ENCODE measurements at places on chromosomes 5 and 9.

DNA sequence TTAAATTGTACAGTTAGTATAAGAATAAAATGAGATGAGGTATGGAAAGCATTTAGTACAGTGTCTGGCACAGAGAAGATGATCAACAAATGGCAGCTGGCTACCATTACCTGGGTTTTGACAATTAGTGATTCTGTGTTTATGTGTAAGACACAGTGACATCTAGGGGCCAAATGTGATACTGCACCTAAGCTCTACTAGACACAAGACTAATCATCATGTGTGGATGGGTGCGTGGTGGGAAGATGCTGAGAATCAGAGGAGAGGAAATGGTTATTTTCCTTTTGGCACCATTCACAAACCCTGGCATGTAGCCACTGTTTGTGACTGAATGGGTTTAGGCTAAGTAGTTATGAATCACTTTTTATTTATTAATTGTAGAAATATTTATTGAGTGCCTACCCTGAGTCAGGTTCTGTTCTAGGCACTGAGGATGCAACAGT, 109.8 kb upstream of the TBC1D2 start:
- DNase-seq, result peak; percentile 26

DNA sequence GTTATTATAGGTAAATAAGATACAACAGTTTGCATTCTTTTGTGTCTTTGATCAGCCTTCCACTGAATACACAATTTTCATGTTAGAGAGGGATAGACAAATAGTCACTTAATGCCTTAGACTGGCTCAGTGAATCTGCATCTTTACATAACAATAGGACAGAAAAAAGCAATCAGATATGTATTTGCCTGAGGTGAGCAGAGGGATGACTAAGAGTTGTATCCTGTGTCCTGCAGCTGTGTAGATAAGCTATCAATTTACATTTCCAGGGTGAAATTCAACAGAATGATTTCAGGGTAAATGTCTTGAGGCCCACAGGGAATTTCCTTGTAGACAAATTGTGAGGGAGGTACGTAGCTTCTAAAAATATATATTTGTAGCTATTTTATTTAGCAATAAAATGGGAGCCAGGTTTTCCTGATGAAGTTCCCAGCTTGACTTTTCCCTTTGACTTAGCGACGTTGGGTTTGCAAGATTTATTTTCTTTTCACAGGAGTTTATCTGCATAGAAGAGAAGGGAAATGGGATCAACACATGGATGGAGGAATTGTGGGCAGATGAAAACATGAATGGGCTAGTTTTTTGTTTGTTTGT, 586.1 kb upstream of the CDH6 start:
- DNase-seq, result peak; percentile 9

- peak; percentile 60 for DNase-seq
Measured at GRCh38 chr9:125255781-125256391, 5.7 kb upstream of the GAPVD1 start.

GRCh38 chr5:179840766-179841165, 17.9 kb downstream of the MRNIP start:
- DNase-seq, result no peak

DNA sequence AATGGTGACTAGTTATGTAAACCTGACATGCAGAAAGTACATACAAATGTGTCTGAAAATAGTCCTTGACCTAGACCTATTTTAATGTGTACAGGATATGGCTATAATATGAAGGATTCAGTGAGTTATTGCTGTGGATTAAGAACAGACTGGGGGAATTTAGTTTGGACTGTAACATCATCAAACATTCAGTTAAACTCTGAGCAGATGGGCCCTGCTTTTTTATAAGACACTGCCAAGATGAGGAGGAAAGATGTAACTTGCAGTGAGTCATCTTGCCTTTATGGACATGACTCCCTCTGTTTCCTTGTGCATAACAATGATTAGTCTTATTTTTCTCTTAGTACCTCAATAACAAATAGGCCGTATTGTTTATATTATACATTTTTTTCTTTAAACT, 12.2 kb downstream of the PPP3R2 start:
- no peak for DNase-seq

DNA sequence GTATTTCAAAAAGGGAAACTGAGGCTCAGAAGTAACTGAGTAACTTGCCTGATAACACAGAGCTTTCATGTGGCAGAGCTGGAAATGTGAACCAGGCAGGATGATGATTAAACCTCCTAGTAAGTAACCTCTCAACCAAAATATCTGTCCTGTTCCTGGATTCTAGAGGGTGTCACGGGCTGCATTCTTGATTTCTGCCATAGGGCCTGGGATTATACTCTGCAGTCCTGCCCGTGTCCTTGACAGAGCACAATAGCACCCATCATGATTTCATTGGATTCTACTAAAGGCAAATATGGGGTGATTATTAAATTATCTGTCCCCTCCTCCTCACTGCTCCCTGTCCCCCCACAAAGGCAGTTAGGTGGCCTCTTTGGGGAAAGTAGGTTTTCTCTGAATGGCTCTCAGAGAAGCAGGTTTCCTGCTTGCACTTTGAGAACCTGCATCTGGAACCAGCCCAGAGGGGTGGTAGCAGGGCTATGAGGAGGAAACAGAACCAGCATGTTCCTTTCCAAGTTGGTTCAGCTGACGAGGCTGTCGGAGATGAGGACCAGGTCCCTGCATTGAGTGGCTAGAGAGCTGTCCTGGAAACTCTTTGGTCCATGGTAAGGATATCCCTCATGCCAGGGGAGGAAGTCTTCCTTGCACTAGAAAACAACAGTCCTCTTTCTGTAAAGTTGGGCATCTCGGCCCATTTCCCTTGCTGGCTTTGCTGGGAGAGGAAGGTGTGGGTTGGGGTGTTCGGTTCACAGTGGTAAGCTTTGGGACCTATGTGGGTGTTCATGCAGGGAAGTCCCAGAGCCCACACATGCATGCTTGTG, 36.6 kb downstream of the PPARGC1B start:
- no peak for DNase-seq

GRCh38 chr5:10214041-10214440, 35.6 kb downstream of the ATPSCKMT start:
- DNase-seq, result no peak

DNA sequence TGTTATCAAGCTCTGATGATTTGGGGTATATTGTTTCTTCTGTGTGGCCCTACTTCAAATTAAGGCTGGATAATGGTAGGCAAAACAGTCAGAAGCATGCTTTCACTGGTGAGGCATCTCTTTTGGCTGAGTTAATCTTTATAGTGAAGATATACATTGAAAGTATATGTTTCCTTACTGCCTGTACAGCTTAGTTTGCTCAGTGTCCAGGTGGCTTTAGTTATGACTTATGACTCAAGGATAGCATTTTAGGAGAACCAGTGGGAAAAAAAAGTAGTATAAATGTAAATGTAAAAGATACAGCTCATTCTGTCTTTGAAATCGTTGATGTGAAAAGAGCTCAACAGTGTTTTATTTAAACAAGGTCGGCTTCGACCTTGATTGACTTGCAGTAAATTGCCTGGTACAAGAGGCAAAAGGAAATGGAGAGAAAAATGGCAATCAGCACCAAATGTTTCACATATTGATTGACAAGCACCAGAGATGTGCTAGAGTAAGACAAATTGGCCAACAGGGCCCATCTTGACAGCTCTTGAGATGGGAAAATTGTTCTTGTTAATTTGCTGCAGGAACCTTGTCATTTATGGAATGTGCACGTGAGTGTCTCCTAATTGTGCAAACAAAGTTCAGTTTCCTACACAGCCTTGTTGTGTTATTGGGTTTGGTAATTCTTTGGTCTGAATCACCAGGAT, 447.4 kb upstream of the WWC1 start:
- peak; percentile 13 for DNase-seq

DNA sequence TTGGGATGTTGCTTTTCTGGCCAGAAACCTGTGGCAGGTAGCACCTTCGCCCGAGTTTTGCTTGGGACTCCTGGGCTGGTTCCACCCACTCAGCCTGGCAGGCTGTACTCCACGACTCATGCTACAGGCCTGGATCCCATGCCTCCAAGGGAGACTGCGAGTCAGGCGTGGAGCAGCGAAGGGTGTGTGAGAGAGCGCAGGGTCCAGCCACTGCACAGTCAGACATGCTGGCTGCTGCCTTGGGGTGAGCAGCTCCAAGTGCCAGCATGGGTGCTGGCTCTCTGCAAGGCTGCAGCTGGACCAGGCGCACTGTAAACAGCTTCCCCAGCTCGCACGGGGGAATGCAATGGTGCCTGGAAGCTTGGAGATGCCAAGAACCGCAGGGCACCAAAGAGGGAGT, 249.6 kb upstream of the EDIL3 start:
- DNase-seq, result no peak

DNA sequence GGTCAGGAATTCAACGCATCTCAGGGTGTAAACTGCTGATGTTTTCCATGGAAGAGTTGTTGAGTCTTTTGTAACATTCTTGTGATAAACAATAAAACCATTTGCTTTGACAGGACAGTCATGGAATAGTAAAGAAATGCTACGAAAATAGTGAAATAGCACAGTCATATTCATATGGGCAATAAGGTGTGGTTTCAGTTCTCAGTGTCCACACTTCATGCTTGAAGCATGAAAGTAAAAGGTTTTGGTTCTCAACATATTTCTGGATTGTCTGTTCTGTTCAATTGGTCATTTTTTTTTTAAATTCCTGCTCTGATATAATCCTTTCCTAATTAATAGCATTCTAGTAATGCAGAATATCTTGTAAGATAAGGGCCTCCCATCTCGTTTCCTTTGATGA, 467.6 kb upstream of the ZNF608 start:
- DNase-seq, result no peak

- DNase-seq, result no peak
Measured at GRCh38 chr9:99052815-99053715, 51.8 kb upstream of the TGFBR1 start.

- DNase-seq, result no peak
Measured at GRCh38 chr9:124032247-124032646, 20.7 kb downstream of the LHX2 start.

- DNase-seq, result peak; percentile 77
Measured at GRCh38 chr9:4762108-4762885, 21.3 kb upstream of the AK3 start.

GRCh38 chr5:78504704-78505677, 143.6 kb downstream of the LHFPL2 start:
- peak; percentile 27 for DNase-seq

DNA sequence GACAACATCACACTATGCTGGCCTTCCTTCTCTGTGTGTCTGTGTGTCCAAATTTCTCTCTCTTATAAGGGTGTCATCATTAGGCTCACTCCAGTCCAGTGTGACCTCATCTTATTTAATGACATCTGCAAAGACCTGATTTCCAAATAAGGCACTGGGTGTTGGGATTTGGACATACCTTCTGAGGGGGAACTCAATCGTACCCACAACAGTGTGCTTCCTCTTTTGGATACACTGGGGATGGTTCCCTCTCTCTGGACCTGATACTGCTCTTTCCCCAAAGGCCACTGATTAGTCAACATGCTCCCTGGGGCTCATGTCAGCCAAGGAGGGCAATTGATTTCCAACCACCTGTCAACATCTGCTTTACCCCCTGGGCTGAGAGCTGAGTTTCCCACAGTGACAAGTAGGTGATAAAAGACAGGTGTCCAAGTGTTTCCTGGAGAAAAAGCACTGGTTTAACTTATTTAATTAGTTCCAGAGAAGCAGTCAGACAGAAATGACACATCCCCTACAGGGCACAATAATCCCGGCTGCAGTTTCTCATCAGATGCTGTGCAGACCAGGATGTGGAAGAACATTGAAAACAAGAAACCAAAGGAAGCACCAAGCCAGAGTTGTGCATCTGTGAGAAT, 17.8 kb upstream of the CEP72 start:
- peak; percentile 60 for DNase-seq

DNA sequence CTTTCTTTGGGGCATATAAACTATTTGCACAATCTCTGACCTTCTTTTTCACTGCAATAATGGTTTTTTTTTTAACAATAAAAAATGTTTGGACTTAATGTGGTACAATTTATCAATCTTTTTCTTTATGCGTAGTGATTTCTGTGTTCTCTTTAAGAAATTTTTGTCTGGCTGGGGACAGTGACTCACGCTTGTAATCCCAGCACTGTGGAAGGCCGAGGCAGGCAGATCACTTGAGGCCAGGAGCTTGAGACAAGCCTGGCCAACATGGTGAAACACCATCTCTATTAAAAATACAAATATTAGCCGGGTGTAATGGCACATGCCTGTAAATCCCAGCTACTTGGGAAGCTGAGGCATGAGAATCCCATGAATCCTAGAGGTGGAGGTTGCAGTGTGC, 72.3 kb downstream of the STK32A start:
- no peak for DNase-seq

DNA sequence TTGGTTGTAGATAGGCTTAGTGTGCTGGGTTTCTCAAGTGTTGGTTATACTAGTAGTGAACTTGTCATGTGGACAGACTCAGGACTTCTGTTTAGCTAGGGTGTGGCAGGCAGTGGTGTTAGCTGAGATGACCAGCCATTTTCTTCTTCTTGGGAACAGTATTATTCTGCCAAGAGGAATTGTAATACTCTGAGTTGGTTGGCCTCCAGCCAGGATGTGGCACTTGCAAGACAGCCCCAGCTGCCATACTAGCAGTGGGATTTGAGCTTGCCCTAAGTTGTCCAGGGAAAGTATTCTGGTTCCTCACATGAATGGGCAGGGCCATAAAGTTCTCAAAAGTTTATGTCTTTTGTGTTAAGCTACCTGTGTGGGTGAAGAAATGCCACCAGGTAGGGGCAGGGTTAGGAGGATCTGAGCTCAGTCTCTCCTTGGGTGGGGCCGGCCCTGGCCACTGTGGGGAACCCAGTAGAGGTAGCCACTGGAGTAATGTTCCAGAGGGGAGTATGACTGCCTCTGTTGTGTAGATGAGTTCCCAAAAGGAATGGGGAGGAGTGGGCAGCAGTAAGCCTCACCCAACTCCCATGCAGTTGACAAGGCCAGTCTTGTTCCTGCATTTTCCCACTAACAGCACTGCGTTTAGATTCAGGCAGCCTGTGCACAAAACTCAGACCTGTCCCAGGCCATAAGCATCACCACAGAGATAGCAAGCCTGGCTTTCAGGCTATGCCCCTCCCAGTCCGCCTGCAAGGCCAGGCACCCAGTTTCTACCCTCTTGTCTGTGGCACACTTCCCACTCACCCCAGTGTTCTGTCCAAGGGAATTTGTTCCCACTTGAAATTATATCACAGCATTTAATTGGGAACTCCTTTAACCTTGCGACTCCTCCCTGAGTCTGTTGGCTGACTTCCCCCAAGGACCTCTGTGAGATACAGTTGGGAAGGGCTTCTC, 250.7 kb downstream of the ANXA1 start:
- DNase-seq, result no peak

DNA sequence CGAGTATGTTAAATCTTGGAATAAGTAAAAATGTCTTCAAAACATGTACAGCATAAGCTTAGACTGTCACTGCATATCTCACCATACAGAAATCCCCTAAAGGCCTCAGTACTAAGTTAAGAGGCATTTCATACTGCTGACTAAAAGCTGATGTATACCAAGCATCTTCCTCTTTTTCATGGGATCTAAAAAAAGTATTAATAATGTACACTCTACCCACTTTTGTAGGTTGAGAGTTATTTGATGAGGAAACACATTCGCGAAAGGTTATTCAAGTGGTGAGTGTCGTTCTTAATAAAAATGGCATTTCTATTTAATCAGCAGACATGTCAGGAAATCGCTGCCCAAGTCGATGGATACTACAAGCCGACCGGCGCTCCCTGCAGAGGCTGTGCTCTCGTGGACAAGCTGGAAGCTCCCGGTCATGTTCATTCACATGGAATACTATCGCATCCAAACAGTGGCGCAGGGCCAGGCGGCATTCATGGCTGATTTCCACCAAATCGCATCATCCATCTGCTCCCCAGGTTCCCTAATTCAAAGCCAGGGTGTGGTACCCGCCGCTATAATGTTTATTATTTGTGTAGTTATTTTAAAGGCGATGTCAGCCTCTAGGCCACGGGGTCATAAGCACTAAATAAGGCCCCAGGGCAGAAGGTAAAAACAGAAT, 724 bp downstream of the SGTB start:
- DNase-seq, result peak; percentile 49

- no peak for DNase-seq
Measured at GRCh38 chr5:148696187-148697036, 42.1 kb upstream of the HTR4 start.

All from NCI-H1417 (cell line).